ENCODE measurements at places on chromosomes 7 and 10.

GRCh38 chr7:153381275-153382040, 621.9 kb downstream of the ACTR3B start:
- no peak for DNase-seq

DNA sequence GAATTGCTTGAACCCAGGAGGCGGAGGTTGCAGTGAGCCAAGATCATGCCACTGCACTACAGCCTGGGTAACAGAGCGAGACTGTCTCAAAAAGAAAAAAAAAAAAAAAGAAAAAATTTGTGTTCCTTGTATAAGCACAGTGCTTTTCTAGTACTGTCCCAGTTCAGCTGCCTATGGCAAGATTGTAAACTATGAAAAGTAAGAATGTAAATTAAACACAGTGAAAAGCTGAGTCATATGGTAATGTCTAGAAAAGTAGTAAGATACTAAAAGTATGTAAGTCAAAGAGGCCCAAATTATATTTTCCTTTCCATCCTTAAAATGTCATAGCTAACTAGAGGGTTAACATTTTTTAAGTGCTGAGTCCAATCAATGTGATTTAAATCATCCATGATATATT, 42.8 kb downstream of the RBM20 start:
- no peak for DNase-seq

- DNase-seq: no peak
These were observed 713.9 kb downstream of the SUGCT start for GRCh38 chr7:40848541-40849221.

DNA sequence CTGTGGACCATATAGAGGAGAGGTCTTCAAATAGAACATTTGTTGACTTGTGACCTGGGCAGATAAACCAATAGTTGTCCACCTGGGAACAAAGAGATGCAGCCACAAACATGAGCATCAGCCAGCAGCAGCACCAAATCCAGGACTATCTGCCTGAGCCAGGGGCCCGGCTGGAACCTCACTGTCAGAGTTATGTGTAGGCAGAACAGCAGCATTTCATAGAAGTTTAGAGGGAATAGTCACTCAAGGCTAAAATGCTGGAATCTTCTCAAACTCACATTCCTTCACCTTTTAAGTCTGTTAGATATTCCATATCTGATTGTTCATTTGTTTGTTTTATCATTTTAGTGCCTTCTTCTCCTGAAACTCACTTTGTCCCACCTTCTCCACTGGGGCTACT, 72.2 kb upstream of the IL6 start:
- DNase-seq: no peak

GRCh38 chr10:11236234-11236633, 218.6 kb downstream of the CELF2 start:
- no peak for DNase-seq

DNA sequence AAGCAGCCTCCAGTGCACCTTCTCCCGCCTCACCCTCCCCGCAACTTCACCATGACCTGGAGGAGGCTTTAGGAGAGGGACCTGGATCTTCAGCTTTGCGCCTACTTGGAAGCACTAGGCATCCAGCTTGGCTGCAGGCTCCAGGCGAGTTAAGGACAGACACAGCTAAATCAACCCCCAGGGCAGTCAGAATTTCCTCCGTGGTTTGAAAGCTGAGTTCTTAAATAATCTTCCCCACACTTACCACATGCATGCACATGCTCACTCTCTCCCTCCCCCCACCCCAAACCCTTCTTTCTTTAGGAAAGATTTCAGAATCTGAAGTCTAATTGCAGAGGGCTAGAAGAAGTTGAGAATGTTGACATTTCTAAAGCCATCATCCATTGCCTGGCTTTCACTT, 36.7 kb upstream of the LRRC4 start:
- peak; percentile 26 for DNase-seq
